ENCODE measurements at places on chromosomes 12 and 14. TPM values are rescaled to one million over a fixed set of nuclear protein-coding genes. Genes with fewer than 3 reads are reported as not detected.

RBP5 gene
- 50.9 TPM for polyA plus RNA-seq

NOS1 gene
- polyA plus RNA-seq, result 0.71 TPM

KRT2 gene
- polyA plus RNA-seq, result not detected

CKAP4 gene
- 112 TPM for polyA plus RNA-seq

PRIM1 gene
- polyA plus RNA-seq, result 17.6 TPM

RNASE3 gene
- polyA plus RNA-seq, result 1.1 TPM

CLEC12A gene
- polyA plus RNA-seq, result 1.0 TPM

LRTM2 gene
- 0.33 TPM for polyA plus RNA-seq

KRT71 gene
- not detected for polyA plus RNA-seq

RNASE4 gene
- 2.6 TPM for polyA plus RNA-seq

RPGRIP1 gene
- 0.65 TPM for polyA plus RNA-seq
